ENCODE measurements at places on chromosomes 13 and 19.

DNA sequence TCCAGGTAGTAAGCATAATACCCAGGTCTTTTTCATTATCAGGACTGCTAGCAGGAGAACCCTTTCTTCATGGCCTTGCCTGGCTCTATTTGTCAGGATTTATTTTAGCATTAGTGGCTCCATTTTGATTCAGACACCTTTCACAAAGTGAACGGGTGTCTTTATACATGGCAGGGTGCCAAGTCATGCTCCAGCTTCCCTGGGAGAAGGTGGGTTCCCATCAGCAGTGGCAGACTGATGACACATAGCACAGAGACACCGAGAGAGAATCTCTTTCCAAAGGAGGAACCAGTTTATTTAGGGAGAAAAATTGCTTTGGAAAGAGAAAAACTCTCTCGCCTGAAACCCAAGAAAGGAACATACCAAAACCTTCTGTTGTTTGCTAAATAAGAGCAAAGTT is 135.3 kb upstream of the TMTC4 start:
- no peak for DNase-seq

- DNase-seq: no peak
These were observed 104.5 kb downstream of the URI1 start for GRCh38 chr19:30046522-30046921.

GRCh38 chr13:76027131-76027530 is 391.0 kb downstream of the LMO7 start:
- DNase-seq: no peak

- no peak for DNase-seq
These were observed 73.2 kb upstream of the DOCK9 start for GRCh38 chr13:99050983-99051488.

- no peak for DNase-seq
These were observed 4.9 kb downstream of the ERCC1 start for GRCh38 chr19:45418802-45419201.

- DNase-seq: peak; percentile 18
These were observed 657 bp downstream of the ZNF550 start for GRCh38 chr19:57559008-57559403.

DNA sequence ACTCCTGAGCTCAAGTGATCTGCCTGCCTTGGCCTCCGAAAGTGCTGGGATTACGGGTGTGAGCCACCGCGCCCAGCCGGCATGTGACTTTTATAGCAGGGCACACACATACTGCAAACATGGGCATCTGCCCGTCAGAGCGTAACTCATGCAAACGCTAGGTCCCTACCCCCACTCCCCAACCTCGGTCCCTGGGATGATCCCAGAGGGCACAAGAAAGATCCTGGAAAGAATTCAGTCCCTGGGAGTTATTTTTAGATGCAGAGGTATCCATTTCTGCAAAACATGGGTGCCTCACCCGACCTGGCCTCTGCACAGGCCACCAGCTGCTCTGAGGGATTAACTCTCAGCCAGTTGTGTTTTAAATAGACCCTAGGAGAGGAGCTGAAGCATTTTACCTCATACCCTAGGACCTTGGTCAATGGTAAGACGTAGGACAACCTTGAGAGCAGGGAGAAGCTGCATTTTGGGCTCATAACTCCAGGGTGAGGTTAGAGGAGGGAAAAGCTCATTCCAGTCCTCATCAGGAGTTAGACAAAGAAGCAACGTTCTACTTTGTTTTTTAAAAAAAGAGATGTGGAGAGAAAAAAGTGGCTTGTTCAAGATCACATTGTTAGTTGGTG is 10.8 kb downstream of the TMEM38A start:
- no peak for DNase-seq

DNA sequence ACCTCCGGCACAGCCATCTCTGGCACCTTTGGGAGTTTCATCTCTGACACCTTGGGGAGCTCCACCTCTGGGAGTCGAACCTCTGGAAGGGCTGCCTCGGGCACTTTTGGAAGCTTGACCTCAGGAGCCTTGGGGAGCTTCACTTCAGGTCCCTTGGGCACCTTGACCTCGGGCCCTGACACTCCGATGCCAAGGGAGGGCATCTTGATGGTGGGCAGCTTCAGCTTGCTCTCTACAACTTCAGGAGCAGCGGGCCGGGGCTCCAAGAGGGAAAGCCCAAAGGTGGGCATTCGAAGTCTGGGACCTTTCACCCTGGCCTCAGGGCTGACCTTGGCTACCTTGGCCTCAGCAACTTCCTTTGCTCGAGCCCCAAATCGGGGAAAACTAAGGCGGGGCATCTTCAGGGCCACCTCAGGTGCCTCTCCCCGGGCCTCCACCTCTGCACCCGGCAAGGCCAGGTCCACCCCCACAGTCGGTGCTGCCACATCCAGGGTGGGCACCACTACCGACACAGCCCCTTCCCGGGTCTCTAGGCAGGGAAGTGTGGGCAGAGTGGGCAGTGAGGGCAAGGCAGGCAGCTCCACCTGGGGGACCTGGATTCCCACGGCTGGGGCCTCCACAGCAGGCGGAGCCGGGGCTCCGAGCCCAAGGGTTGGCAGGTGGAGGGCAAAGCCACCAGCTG is 7.0 kb upstream of the HIPK4 start:
- no peak for DNase-seq

DNA sequence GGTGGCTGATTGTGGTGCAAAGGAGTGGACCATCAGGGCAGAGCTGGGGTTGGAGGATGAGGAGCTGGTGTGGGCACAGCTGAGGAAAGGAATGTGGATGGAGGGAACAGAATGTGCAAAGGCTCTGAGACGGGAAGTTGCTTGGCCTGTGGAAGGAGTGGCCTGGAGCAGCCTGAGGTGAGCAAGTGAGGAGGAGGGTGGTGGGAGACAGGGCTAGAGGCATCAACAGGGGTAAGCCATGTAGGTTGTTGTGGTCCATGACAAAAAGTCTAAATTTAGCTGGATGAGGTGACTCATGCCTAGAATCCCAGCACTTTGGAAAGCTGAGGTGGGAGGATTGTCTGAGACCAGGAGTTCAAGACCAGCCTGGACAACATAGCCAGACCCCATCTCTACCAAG is 9.5 kb downstream of the CYP4F22 start:
- no peak for DNase-seq

- no peak for DNase-seq
These were observed 197.0 kb downstream of the PCDH9 start for GRCh38 chr13:67033170-67033569.

DNA sequence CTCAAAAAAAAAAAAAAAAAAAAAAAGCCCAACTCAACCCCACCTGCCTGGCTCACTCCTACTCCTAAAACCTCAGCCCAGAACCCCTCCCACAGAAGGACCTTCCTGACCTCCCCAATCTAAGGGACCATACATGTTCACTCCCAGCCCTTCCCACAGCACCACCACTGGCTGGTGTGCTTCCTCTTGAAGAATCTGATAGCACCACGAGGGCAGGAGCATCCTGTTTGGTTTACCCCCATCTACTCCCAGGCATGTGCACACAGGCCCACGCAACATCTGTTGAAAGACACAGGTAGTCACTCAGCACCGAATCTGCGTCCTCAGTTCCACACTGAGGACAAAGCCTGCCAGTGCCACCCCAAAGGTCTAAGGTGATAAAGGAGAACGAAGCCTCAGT is 8.2 kb downstream of the LATS2 start:
- no peak for DNase-seq

DNA sequence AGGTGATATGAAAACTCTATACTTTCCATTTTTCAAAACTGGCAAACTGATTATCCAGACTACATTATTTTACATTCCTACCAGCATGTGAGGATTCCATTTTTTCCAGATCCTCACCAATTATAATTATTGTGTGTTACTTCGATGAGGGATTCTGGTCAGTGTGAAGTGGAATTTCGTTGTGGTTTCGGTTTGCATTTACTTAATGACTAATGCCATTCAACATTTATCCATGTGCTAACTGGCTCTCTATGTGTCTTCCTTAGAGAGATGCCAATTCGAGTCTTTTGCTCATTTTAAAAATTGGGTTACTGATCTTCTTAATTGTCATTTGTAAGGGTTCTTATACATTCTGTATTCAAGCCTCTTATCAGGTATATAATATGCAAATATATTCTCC is 1551.3 kb upstream of the MIR17HG start:
- no peak for DNase-seq

GRCh38 chr19:29969891-29970290 is 27.9 kb downstream of the URI1 start:
- no peak for DNase-seq

DNA sequence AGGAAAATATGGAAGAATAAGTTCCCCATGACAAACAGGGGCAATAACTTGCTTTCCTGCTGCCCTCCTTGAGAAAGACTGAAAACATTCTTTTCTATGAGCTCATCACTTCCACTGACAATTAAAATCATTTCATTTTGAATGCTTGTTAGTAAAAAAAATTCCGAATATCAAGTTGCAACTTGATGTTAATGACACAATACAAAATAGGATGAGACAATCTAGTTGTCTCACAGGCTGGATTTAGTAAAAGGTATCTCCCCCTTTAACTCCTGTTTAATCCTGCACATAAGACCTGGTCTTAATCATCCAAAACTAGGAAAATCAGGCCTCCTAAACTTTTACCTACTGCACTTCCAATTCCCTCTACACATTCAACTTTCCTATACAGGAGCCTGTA is 24.7 kb downstream of the IRS2 start:
- DNase-seq: no peak

GRCh38 chr13:27487776-27488175 is 37.4 kb upstream of the MTIF3 start:
- no peak for DNase-seq

DNA sequence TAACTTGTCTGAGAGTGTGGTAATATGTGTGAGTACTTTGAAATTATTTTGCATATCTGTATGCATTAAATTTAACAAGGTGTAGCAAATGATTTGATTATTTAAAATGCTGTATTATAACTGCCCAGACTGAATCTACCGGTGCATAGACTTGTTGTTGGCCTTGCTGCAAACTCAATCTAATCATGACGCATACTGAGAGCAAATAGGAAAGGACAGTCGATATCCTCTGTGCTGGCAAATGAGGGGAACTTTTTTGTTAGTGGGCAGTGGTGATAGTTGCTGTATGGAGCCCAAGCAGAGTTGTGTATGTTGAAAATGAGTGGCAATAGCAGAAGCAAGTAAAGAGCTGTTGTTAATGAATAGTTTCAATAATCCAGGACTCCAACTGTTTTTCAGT is 127.4 kb downstream of the LMO7 start:
- no peak for DNase-seq
